ENCODE measurements at places on chromosomes 11 and 22. TPM values are rescaled to one million over a fixed set of nuclear protein-coding genes. Genes with fewer than 3 reads are reported as not detected.

GRCh38 chr22:44460287-44460686, 37.7 kb downstream of the RTL6 start:
- DNase-seq: no peak

GRCh38 chr11:2217211-2218030, 45.8 kb upstream of the TH start:
- no peak for DNase-seq

GRCh38 chr22:30212363-30212995, 34.1 kb downstream of the LIF start:
- DNase-seq: no peak

The APBB1 gene
- total RNA-seq: 293 TPM

The UBXN1 gene
- 84.8 TPM for total RNA-seq

The SULT4A1 gene
- 47.7 TPM for total RNA-seq

All from frontal cortex (tissue), 4 donors.